ENCODE measurements at places on chromosomes 4 and X.

GRCh38 chr4:123233136-123233768 lies 163.3 kb upstream of the SPRY1 start:
- peaks cover 3% of the 10 kb centered on the region for H3K36me3 ChIP-seq
- H3K27me3 ChIP-seq = no peaks in the 10 kb centered on the region
- DNase-seq = no peak
- H3K4me3 ChIP-seq = no peak overlapping the region

DNA sequence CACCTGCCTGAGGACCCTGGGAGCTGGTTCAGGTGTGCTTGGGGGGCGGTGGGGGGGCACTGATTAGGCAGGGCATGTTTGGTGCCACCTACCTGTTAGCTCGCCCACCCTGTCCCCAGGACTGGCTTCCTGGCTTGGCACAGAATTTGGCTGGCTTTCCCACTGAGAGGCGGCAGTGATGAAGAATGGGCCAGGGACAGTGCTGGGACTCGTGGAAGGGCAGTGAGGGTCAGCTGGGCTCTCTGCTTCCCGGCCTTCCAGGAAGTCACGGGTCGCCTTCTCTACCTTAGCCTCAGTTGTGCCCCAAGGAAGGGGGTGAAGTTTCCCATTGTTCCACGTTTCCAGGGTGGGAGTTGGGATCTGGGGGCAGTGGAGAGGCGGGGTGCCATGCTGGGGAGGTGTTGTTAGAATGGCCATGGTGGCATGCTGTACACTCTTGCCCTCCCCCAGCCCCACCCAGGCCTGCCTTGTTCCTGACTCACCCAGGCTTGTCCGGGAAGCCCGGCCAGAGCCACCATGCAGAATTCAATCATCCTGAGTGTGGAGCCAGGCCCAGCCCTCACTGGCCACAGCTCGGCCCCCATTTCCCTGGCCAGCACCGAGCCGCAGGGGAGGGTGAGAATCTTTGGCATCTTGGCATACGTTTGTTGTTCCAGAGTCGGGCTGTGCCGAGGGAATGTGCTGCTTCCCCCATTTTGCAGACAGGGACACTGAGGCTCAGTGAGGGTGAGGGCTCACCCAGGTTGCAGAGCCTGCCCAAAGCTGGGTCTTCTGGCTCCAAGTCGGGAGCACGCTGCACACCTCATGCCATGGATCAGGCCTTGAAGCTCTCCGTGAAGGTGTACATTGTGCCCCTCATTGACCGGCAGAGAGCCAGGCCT lies 21.9 kb upstream of the GPR78 start:
- no peak overlapping the region for H3K4me3 ChIP-seq
- H3K27me3 ChIP-seq = no peaks in the 10 kb centered on the region
- no peak overlapping the region for H3K27ac ChIP-seq
- H3K4me1 ChIP-seq = no peaks in the 10 kb centered on the region
- no peaks in the 10 kb centered on the region for H3K36me3 ChIP-seq

DNA sequence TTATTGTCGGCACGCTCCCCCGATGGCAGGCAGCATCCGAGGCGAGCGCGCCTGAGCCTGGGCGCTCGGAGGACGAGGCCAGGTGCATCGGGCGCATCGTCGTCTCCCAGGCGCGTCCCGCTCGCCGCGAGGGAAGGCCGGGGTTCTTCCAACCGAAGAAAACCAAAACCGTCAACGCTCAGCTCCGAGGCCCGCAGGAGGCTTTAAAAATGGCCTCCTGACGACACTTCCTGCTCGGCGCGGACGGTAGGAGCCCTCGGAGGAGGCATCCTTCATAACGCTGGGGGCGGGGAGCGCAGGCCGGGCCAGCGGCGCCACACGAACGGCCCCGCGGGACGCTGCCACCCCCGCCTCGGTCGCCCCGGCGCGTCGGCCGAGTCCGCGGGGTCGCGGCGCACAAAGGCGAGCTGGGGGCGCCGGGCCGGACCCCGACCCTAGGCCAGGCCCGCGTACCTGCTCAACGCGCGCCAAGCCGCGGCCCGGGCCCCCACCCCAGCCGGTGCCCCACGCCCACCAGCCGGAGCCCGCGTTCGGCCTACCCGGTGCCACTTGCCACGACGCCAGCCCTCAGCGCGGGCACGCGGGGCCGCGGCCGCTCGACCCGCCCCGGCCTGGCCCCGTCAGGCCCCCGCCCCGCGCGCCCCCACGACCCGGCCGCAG lies 501 bp downstream of the ZNF518B start:
- H3K27me3 ChIP-seq = peaks cover 2% of the 10 kb centered on the region
- H3K4me3 ChIP-seq = peak overlapping the region; percentile 68
- H3K4me1 ChIP-seq = no peaks in the 10 kb centered on the region
- H3K36me3 ChIP-seq = no peaks in the 10 kb centered on the region
- peak; percentile 88 for DNase-seq

DNA sequence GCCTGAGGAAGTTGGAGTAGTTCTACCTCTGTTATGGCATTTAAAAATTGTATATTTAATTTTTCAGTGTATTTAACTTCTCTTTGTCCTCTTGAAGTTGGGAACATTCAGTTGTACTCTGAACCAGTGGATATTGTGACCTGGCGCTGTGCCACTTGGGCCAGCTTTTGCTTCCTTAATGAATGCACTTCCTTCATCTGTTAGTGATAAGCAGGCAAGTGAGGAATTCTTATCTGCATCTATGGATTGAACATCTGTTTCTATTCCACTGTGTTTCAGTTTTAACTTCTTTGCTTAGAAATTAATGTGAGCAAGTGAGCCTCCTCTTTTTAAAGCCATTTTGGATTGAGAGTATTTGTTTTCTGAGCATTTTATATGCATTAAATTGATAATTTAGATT lies 128.3 kb downstream of the UCHL1 start:
- no peaks in the 10 kb centered on the region for H3K4me1 ChIP-seq
- no peak overlapping the region for H3K27ac ChIP-seq
- peak; percentile 17 for DNase-seq
- no peak overlapping the region for H3K4me3 ChIP-seq
- no peaks in the 10 kb centered on the region for H3K36me3 ChIP-seq

- H3K4me1 ChIP-seq = peaks cover 3% of the 10 kb centered on the region
- peaks cover 3% of the 10 kb centered on the region for H3K36me3 ChIP-seq
- H3K27ac ChIP-seq = no peak overlapping the region
- no peaks in the 10 kb centered on the region for H3K27me3 ChIP-seq
- no peak overlapping the region for H3K4me3 ChIP-seq
Measured at GRCh38 chr4:99608417-99608816, 33.8 kb downstream of the MTTP start.

GRCh38 chrX:28981952-28982351 lies 394.7 kb downstream of the IL1RAPL1 start:
- no peak overlapping the region for H3K27ac ChIP-seq
- H3K27me3 ChIP-seq = no peaks in the 10 kb centered on the region
- H3K4me1 ChIP-seq = no peaks in the 10 kb centered on the region
- H3K4me3 ChIP-seq = no peak overlapping the region
- H3K36me3 ChIP-seq = no peaks in the 10 kb centered on the region
- no peak for DNase-seq

GRCh38 chrX:21376636-21377035 lies 2.4 kb downstream of the CNKSR2 start:
- H3K4me3 ChIP-seq = no peak overlapping the region
- no peaks in the 10 kb centered on the region for H3K4me1 ChIP-seq

- no peak overlapping the region for H3K27ac ChIP-seq
- no peak overlapping the region for H3K4me3 ChIP-seq
- no peak for DNase-seq
- H3K36me3 ChIP-seq = no peaks in the 10 kb centered on the region
- H3K4me1 ChIP-seq = peaks cover 40% of the 10 kb centered on the region
Measured at GRCh38 chr4:2480649-2481048, 11.7 kb downstream of the RNF4 start.

GRCh38 chr4:106584337-106584989 lies 215.9 kb upstream of the GIMD1 start:
- H3K4me3 ChIP-seq = no peak overlapping the region
- peaks cover 4% of the 10 kb centered on the region for H3K4me1 ChIP-seq
- DNase-seq = no peak
- no peaks in the 10 kb centered on the region for H3K36me3 ChIP-seq
- H3K27me3 ChIP-seq = no peaks in the 10 kb centered on the region

- peaks cover 23% of the 10 kb centered on the region for H3K4me1 ChIP-seq
- H3K27ac ChIP-seq = no peak overlapping the region
Measured at GRCh38 chr4:85826060-85826678, 351.2 kb downstream of the ARHGAP24 start.

DNA sequence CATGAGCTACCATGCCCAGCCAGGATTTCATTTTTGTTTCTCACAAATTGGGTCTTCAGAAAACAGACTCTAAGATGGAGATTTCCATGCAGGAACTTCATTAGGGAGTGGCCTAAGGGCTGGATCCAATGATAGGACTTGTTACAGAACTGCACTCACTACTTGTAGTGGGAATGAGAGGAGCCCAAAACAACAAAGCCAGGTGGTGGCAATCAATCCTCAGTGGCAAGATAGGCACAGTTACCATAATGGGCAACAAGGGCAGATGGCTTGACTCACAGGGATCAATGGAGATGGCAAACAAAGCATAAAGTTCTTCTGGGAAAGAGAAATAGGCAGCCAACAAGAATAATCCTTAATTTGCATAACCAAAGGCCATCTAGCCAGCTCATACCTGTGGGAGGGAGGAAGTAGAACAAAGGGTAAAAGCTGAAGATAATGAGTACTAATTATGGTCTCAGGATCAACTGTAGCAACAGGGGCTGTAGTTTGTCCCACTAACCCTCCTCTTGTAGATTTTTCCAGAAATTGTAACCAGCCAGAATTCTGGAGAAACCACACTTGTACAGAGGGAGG lies 72.8 kb upstream of the MAPK10 start:
- H3K4me1 ChIP-seq = no peaks in the 10 kb centered on the region
- H3K4me3 ChIP-seq = no peak overlapping the region
- no peak overlapping the region for H3K27ac ChIP-seq
- no peaks in the 10 kb centered on the region for H3K36me3 ChIP-seq

- no peak for DNase-seq
- no peak overlapping the region for H3K4me3 ChIP-seq
- H3K27ac ChIP-seq = no peak overlapping the region
- H3K4me1 ChIP-seq = peaks cover 21% of the 10 kb centered on the region
- H3K27me3 ChIP-seq = no peaks in the 10 kb centered on the region
Measured at GRCh38 chr4:140752291-140753068, 3.7 kb downstream of the TBC1D9 start.

DNA sequence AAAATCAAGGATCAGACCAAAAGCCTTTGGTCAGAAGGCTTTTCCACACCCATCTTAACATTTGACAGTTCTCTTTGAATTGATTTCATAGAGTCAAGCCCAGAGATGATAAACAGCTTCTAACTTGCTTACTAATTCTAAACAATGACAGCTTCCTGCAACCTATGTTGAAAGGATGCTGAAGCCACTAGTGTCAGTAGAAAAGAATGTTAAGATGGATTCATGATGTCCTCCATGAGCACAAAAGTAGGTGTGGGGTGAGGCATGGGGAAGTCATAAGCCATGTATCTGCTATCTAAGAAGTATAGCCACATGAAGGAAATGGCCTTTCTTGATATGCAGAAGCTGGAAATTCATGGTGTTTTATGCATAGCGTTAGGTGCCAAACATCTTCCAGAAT lies 269.3 kb downstream of the DHX15 start:
- DNase-seq = no peak
- H3K27me3 ChIP-seq = no peaks in the 10 kb centered on the region
- H3K4me3 ChIP-seq = no peak overlapping the region
- H3K36me3 ChIP-seq = no peaks in the 10 kb centered on the region
- H3K27ac ChIP-seq = no peak overlapping the region

- no peak overlapping the region for H3K27ac ChIP-seq
- H3K27me3 ChIP-seq = no peaks in the 10 kb centered on the region
- no peaks in the 10 kb centered on the region for H3K4me1 ChIP-seq
- H3K4me3 ChIP-seq = no peak overlapping the region
- H3K36me3 ChIP-seq = no peaks in the 10 kb centered on the region
Measured at GRCh38 chrX:10677490-10677889, 57.1 kb upstream of the MID1 start.

DNA sequence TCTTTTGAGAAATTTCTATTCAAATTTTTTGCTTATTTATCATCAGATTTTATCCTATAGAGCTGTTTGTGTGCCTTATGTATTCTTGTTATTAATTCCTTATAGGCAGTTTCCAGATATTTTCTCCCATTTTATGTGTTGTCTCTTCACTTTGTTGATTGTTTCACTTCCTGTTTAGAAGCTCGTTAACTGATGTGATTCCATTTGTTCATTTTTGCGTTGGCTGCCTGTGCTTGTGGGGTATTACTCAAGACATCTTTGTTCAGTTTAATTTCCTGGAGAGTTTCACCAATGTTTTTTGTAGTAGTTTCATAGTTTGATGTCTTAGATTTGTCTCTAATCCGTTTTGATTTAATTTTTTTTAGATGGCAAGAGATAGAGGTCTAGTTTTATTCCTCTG lies 14.6 kb downstream of the ZNF718 start:
- peaks cover 31% of the 10 kb centered on the region for H3K36me3 ChIP-seq
- DNase-seq = no peak
- no peak overlapping the region for H3K4me3 ChIP-seq
- H3K27me3 ChIP-seq = no peaks in the 10 kb centered on the region
- H3K27ac ChIP-seq = no peak overlapping the region

DNA sequence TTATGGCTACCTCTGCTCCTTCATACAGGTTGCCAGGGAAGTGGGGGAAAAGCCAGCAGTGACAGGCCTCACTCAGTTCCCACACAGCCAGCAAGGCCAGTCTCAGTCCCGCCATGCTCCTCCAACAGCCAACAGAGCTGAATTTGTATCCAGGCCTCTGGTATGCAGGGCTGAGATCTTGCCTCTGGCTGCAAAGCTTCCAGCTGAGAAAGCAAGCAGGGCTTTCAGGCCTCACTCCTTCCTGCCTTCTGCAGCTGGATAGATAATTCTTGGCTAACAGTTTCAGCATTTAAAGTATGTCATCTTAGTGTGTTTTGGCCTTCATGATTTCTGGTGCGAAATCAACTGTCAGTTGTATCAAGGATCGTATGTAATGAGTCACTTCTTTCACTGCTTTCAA lies 103.6 kb downstream of the GNL3L start:
- H3K27me3 ChIP-seq = no peaks in the 10 kb centered on the region
- no peak overlapping the region for H3K27ac ChIP-seq
- H3K4me1 ChIP-seq = no peaks in the 10 kb centered on the region
- H3K36me3 ChIP-seq = no peaks in the 10 kb centered on the region

DNA sequence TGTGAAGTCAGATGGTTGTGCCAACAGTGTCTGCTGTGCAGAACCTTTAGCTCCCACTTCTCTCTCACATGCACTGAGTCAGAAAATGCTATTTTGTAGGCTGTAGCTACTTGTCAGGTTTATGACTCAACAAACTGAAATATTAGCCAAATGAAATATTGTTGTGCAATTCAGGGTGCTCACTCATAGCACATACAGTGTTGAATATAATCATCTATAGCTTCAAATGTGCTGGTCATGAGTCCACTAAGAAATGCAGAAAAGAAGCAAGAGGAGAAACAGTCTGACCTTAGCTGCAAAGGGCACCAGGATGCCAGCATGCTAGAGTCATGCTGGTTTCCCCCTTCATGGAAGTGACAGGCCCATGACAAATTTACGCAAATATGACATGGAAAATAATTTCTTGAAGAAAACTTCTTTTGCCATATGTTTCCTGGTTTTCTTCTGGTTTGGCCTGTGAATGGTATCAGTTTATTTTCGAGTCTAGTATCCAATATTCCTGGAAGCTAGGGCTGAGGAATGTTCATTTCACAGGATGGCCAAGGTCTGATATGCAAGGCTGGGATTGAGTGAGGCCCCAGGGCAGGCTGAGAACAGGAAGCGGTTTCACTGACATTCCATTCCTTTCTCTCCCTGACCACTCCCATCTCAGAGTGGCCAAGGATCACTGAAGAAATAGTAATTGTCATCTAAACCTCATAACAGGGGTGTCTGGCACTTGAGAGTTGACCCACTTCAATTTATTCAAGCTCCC lies 10.3 kb upstream of the CXCL2 start:
- peak; percentile 62 for DNase-seq
- no peak overlapping the region for H3K4me3 ChIP-seq
- no peaks in the 10 kb centered on the region for H3K27me3 ChIP-seq
- H3K4me1 ChIP-seq = peaks cover 43% of the 10 kb centered on the region
- no peaks in the 10 kb centered on the region for H3K36me3 ChIP-seq
